ENCODE measurements at places on chromosomes 13 and 19.

- no peak for DNase-seq
Measured at GRCh38 chr13:109750221-109750775, 36.1 kb downstream of the IRS2 start.

GRCh38 chr19:49837425-49837824, 13.5 kb upstream of the PTOV1 start:
- no peak for DNase-seq

DNA sequence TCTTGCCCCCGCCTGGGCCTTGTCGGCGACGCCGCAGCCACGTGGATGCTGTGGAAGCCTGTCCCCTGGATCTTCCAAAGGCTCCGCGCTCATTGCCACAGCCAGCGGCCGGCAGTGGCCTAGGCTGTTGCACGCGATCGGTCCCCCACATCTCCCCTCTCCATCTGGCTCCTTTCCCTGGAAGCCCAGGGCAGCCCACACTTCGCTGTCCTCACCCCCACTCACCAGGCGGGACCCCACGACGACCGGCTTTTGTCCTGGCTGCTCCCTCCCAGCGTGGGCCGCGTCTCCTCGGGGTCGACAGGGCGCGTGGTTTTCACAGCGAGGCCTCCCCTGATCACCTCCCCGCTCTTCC, 605 bp upstream of the TEX30 start:
- no peak for DNase-seq

DNA sequence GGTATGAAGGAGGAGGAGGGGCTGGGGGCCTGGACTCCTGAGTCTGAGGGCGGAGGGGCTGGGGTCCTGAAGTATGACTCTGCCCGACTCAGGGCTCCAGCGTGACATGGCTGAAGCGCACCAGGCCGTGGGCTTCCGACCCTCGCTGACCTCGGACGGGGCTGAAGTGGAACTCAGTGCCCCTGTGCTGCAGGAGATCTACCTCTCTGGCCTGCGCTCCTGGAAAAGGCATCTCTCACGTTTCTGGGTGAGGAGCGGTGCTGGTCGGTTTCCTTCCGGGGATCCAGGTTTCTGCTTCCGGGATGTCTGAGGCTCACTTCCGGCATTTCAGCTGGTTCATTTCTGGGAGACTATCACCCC, 1.2 kb downstream of the CPT1C start:
- DNase-seq, result no peak

DNA sequence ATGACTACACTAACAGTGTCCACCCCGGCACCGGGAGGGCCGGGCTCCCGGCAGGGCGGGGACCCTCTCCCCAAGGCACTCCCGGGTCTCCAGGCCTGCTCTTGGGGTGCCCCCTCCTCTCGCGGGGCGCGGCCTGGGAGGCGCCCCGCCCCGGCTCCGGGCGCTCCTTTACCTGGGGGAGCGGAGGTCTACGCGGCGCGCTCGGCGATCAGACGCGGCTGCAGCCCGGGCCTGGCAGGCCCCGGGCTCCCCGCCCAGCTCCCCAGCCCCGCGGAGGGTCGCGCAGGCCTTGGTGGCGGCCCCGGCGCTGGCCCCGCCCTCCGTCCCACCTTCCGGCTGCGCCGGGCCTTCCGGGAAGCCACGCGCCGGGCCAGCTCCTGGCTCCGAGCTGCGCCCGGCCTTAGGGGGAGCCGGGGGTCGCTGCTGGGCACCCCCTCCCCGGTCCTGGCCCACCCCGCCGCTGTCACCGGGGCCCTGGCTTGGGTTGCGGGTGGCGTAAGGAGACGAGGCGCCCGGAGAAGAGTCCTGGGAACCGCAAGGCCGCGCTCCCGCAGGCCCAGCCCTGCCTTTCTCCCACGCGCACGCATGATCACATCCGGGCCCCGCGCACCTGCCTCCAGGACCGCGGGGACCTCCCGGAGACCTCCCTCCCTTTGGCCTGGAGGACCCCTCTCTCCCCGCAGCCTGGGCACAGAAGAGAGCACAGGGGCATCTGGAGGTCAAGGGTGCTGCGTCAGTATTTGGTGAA, at the start of gene C19orf12:
Gene C19orf12 (minus strand): TSS at position 309 of the 748 bp plus-strand sequence. CDS start 6,848 bp downstream, outside the sequence.
- peak; percentile 35 for DNase-seq

GRCh38 chr13:90008707-90009149, 1338.8 kb upstream of the MIR17HG start:
- no peak for DNase-seq

DNA sequence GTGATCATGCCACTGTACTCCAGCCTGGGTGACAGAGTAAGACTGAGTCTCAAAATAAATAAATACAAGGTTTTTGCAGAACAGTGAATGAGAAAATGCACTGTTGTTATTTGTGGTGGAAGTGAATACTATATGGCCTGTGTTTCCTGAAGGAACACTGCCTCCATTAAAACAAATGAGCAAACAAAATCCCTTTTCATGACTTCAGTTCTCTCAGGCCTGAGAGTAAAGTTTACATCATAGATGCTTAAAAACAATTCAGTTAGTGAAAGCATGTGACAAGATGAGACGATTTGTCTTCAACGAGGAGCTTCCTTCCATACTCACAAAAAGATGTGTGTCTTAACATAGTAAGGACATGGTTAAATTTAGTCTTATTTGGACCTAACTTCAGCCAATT, 14.4 kb downstream of the SPINT2 start:
- DNase-seq, result no peak

- DNase-seq, result peak; percentile 85
Measured at GRCh38 chr19:20315543-20315942, 148.5 kb downstream of the ZNF486 start.

DNA sequence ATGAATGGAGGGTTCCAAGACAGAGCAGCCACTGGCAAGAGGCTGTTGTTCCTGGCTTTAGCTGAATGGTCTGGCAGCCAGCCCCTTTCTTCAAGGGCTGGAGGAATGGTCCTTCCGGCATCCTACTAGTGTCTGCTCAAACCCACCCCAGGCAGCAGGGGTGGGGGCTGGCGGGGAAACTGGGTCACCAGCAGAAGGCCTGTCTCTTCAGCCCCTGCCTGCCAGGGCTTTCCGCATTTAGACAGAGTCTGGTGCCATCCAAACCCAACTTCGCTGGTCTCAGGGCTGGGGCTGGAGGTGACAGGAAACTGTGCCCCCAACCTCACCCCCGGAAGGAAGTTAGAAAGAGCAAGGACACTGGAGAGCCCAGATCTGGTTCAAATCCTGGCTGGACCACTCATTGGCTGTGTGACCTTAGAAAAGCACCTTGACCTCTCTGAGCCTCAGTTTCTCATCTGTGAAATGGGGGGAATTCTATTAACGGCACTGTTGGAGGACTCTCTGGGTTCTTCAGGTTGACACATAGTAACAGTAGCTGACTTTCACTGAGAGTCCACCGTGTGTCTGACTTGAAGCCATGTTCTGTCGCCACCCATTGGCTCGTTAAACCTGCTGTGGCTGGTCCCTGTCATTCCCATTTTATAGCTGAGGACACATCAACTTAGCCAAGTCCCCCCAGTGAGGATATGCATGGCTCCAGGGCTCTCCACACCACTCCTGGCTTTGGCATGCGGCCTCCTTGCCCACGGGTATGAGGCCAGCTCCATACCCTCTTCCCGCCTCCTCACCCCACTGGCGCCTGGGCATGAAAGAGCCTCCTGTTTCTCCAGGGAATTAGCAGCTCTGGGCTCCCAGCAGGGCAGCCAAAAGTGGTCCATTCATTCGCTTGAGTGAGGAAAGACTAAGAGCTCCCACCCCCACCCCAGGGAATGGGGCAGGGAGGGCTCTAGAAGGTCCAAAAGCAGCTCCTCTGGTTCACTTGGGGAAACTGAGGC, 2.5 kb upstream of the NR2C2AP start:
- no peak for DNase-seq

DNA sequence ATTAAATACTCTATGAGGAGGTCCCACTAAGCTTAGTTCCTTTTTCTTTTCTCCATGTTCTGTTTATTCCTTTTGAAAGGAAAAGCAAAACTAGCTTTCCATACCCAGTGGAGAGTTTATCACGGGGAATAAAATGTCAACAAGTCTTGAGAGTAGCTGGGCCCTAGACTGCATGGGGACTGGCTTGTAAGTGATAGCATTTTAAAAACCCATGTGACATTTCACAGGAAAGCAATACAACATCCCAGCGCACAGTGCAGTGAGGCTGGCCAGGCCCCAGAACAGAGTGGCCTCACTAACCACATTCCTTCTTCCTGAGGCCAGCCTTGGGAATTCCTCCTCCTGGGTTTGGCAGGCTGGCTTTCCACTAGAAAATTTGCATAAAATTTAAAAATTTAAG, 149.8 kb downstream of the DLEU7 start:
- no peak for DNase-seq

DNA sequence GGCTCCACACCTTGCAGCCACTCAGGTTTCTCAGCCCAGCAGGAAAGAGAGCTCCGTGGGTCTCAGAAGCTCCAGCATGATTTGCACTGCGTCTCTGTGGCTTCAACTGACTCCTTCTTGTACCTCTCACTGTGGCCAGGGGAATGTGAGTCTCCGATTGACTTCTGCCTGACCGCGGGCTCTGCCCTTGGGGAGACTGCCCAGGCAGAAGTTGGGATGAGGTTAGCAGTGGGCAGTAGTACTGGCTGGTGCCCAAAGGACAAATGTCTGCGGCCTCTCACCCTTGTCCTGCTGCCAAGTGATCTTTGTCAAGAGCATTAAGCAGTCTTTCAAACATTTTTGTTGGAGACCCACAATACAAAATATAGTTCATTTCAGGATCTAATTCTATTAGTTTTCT, 34.4 kb upstream of the FXYD3 start:
- DNase-seq, result no peak

GRCh38 chr13:29106651-29107050, 286.5 kb downstream of the MTUS2 start:
- DNase-seq, result no peak

- no peak for DNase-seq
Measured at GRCh38 chr13:55159765-55160164, 1981.0 kb upstream of the PRR20A start.

DNA sequence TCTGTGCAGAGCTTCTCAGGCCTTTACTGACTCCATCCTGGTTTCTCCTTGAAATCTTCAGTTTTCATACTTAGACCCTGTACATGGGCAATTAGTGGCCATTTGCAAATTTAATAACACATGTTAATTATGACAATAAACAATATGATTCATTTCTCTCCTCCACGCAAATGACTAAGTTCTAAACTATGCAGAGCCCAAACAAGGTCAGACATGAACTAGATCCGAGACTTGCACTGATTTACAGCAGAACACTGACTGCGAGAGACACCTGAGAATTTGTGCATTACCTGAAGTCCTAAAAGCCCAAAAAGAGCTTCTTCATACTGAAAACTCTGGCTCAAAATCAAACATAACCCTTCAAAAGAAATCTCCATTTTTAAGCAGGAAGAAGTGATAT, 521.8 kb downstream of the MYO16 start:
- no peak for DNase-seq

GRCh38 chr19:2035590-2035991, 15.5 kb downstream of the MKNK2 start:
- no peak for DNase-seq

DNA sequence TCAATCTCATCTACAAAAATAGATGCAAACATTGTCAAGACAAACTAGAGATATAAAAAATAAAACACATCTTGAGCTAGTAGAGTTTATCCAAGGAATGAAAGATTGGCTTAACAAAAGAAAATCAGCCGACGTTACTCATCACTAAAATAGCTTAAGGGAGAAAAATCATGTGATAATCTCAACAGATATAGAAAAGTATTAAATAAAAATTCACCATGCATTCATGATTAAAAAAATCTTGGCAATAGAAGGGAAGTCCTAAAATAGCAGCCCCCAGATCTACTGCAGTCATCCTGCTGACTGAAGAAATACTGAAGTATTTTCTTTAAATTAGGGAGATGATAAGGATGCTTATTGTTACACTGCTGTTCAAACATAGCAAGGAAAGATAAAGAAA, 12.6 kb upstream of the DCLK1 start:
- DNase-seq, result no peak

- no peak for DNase-seq
Measured at GRCh38 chr13:47478985-47479384, 522.1 kb downstream of the SUCLA2 start.

DNA sequence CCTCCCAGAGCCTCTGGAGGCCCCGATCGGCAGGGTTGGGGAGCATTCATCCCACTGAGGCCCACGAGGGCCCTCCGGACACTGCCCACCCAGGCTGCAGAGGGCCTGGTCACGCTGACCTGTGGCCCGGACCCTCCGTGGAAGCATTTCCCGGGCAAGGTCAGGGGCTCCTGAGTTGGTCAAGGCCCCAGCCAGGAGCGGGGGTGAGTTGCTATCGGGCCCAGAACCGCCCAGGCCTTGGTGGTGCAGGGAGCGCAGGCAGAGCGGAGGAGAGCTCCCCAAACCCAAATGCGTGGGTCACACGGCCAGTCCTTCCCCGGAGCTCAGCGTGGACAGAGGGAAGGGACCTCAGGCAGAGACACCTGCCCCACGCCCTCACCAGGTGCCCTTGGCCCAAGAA, 25.7 kb downstream of the GPX4 start:
- no peak for DNase-seq

GRCh38 chr19:7535998-7536695, 630 bp downstream of the PNPLA6 start:
- DNase-seq, result no peak

- no peak for DNase-seq
Measured at GRCh38 chr13:65990684-65991083, 1239.5 kb downstream of the PCDH9 start.

DNA sequence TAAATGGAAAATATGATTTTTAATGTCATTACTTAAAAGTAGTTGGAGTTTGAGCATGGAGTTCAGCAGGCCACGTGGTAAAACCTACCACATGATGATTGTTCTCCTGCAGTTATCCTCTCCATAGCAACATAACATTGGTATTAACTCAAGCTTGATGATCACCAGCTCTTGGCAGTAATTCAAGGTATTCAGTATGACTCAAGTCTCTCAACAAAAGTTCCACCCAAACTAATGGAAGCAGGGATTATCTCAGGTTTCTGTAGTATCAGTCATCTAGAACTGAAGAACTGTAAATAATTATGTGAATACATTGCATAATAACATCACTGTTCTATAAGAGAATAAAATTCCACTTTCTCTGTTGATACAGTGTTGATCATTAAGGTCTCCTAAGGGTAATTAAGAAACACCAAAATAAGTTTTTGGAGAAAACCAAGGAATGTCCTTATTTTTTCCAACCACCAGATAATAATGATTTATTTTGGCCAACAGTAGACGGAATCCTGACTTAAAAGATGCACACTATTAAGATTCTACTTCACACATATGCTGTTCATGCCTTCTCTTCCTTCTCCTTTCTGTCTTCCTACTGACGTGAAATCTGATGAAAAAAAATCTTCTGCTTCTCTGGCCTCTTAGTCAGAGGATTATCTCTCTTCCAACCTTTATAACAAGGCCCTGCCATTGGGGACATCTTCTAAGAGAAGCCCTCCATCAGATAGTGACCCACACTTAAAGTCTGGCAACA, 1092.3 kb downstream of the EFNB2 start:
- DNase-seq, result no peak

DNA sequence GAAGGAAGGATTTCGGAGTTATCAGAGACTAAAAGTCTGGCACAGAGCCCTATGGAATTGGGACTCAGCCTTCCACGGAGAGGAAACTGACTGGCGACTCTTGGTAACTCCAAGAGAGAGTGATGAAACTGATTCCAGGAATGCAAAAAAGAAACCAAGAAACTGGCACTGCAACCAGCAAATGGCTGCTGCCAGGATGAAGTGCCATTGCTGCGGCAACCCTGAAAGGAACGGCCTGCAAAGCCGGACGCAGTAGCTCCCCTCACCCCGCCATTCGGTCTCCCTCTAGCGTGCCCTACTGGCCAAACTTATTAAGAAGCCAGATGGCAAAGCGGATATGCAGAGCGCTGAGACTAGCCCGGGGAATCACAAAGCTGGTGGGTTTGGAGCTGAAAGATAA, 236.0 kb downstream of the PCDH9 start:
- DNase-seq, result peak; percentile 77
